ENCODE measurements at places on chromosomes 16 and 17. TPM values are rescaled to one million over a fixed set of nuclear protein-coding genes. Genes with fewer than 3 reads are reported as not detected.

DNA sequence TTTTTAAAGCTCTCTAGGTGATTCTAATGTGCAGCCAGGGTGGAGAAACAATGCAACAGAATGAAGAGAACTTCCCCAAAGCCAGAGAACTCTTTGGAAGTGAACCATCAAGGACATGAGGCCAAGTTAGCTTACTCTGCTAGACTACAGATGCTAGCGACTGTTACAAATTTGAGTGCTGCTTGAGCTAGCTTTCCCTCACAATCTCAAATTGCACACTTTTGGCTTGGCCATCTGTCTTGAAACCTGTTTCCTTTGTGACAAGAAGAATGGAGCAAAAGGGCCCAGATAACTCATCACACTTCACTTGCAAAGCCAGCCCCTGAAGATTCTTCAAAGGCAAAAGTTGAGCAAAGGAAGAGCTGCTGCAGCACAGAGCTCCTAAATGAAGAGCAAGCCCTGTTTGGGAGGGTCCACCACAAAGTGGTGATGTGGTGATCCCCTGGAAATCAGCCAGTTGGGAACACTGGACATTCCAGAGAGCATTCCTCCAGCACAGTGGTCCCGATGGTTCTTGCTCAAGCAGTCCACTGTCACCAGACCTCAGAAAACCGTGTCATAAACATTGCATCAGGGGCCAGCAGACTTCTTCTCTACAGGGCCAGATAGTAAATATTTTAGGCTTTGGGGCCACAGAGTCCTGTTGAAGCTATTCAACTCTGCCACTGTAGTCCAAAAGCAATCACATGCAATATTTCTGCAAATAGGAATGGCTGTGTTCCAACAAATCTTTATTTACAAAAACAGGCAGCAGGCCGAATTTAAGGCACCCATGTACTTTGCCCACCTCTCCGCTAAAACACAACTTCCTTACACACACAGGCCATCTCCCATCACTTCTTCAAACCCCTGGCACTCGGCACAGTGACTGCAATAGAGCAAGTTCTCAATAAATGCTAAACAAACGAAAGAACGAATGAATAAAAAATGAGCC, 21.2 kb downstream of the SLC39A11 start:
- no peak for DNase-seq

DNA sequence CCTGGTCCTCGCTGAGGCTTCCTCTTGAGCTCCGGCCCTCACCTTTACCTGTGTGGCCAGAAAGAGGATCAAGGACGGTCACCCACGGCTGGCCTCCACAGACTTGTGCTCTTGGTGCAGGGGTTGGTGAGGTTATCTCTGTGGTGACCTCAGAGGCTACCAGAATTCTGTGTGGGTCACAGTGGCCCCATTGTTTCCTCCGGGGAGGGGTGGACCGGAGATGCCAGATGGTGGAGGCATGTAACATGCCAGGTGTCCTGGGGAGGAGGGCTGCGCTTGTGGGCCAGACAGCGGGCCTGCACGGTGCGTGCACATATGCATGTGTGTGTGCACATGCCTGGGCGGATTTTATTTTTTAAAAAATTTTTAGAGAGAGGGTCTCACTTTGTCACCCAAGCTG, 6.3 kb downstream of the SGCA start:
- no peak for DNase-seq

DNA sequence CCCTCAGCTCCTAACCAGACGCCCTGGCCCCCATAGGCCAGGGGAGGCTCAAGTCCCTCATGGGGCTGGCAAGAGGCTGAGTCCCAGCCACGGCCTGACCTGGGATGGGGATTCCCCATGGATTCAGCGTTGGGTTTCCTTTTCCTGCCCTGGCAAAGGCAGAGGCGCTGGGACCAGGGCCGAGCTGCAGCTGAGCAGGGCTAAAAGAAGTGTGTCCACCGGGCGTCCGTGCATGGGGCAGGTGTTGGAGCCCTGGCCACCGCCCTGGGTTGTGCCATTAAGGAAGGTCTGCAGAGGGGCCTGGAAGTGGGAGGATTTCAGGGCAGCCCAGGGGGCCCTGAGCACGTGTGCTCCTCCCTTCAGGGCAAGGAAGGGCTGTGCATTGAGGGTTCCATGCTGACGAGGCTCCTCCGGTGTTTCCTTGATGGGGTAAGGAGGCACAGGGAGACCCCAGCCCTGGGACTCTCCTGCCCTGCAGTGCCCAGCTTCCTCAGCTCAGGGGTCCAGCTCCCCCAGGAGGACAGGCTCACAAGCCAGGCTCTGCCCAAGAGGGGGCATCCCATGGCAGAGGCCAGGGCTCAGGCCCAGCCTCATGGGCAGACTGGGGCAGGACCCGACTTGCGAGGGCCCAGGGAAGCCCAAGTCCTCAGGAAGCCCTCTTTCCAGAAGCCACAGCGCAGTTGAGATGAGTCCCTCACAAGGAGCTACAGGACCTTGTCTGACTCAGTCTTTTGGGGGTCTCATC, 10.1 kb downstream of the TBC1D26 start:
- DNase-seq: no peak

The NPW gene
- total RNA-seq: not detected

The KIF18B gene
- 0.28 TPM for total RNA-seq

The TBX21 gene
- total RNA-seq: not detected

Data from sigmoid colon (tissue), 7 donors.